ENCODE measurements at places on chromosomes 11 and 22.

GRCh38 chr11:113507341-113507740 is 32.1 kb upstream of the DRD2 start:
- no peak for DNase-seq

- DNase-seq: peak; percentile 34
Measured at GRCh38 chr11:83006877-83007330, 64.8 kb downstream of the RAB30 start.

- no peak for DNase-seq
Measured at GRCh38 chr11:109996060-109996459, 97.1 kb upstream of the ZC3H12C start.

DNA sequence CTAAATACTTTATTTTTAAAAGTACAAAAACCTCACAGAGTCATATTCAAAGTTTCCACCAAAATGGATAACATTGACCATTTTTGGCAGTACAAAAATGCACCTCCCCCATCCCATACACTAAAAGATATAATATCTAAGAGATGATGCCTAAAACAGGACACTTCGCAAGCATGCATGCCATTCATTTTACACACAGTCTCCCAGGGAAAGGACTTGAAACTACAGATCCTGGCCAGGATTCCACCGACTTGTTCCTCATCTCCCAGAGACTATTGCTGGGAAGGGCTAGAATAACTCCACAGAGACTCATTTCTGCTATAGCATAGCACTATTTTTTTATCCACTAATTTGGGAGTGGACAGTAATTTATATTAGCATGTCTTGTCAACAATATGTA is 81.7 kb downstream of the MTNR1B start:
- DNase-seq: no peak

DNA sequence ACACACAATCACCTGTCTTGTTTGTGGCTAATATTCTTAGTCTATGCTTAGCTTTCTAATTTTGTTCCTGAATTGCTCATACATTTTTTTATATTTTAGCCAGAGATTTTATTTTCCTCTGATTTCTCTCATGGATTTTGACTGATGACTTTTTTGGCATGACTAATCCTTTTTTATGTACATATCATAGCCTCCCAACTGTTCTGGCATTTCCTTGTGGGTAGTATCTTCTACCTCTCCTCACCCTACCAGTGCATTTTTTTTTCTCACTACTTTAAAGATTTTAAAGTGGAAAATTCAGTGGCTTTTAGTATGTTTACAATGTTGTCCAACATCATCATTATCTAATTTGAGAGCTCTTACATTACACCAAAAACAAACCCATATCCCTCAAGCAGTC is 84.4 kb upstream of the TENM4 start:
- DNase-seq: no peak

- no peak for DNase-seq
Measured at GRCh38 chr11:12219757-12220156, 109.4 kb downstream of the MICAL2 start.

GRCh38 chr22:40116496-40117200 is 61.1 kb upstream of the TNRC6B start:
- no peak for DNase-seq

DNA sequence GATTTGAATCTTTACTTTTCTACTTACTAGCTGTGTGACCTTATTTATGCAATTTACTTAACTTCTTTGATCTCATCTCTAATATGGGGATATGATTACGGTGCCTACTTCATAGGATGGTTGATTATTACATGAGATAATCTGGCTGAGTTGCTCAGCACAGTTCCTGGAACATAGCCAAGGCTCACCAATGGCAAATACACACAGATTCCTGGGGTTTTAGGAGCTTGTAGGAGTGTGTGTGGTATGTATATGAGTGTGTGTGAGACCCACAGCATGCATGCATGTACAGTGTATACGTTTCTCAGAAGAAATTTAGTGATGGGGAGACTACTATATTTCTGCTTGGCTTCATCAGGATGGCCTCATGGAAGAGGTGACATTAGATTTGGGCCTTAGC is 256.9 kb downstream of the KIRREL3 start:
- no peak for DNase-seq

- DNase-seq: no peak
Measured at GRCh38 chr22:45946805-45947600, 30.0 kb downstream of the WNT7B start.

DNA sequence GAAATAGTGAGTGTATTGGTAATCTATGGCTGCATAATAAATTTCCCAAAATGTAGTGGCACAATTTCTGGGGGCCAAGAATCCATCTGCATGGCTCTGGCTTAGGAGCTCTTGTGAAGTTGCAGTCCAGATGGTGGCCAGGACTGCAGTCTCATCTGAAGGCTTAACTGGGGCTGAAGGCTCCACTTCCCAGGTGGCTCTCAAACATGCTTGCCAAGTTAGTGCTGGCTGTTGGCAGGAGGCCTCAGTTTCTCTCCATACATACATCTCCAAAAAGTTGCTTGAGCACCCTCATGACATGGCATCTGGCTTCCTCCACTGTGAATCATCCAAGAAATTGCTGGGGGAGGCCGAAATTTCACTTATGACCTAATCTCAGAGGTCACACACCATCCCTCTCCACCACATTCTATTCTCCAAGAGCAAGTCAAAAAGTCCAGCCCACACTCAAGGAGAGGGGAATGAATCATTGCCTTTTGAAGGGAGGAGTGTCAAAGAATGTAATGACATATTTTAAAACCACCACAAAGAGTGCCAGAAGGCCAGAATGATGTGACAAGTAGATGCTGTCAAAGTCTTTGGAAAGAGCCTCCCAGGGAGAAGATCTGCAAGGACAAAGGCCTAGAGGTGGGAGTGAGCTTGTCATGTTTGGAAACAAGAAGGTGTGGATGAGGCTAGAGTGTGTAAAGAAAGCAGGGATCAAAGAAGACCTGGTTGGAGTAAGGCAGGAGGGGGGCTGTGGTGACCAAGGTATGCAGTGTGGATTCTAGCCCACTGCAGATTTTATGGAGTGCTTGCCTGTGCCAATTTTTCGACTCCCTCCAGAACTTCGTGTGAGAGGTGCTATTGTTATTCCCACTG is 566.2 kb downstream of the MIAT start:
- no peak for DNase-seq

GRCh38 chr11:57646194-57646798 is 3.4 kb downstream of the YPEL4 start:
- no peak for DNase-seq

DNA sequence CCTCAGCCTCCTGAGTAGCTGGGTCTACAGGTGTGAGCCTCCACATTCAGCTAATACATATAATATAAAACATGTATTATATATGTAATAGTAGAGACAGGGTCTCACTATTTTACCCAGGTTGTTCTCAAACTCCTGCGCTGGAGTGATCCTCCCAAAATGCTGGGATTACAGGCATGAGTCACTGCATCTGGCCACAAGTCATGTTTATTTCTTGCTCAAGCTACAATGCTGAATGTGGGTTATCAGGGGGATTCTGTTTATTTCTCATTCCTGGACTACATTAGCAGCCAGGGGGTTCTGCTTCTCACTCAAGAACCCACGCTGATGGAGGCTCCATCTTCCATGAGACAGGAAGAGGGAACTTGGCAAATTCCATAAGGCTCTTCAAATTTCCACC is 24.8 kb downstream of the FOLR3 start:
- no peak for DNase-seq
